ENCODE measurements at places on chromosomes 5 and 9.

DNA sequence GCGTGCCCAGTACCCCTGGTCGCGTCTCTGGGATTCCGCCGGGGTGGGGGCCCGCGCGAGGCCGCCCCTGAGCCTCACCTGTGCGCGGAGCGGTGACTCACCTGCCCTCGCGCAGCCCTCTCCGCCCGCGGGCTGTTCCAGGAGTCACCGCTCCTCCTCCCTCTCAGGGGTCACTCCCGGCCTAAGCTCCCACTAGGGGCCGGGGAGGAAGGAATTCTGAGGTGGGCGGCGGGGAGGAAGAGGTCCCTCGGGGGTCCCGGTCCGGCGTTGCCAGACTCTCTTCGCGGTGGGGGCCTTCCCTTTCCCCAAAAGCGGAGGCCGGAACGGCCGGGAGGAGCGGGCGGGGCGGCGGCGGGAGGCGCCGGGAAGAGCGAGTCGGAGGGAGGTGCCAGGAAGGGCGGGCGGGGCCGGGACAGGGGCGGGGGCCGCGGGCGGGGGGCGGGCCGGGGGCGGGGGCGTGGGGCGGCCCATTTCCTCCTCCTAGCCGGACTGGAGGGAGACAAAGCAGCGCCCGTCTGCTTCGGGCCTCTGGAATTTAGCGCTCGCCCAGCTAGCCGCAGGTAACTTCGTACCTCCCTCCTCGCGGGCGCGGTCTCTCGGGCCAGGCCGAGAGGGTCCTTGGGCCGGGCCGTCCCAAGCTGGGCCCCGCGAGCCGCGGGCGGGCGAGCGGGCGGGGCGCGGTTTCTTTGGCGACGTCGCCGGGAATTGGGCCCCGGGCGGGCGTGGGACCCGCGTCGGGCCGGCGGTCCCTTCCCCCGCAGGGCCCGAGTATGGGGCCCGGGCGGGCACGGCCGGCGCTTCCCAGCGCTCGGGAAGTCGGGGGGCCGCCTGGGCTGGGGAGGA, at the start of gene CTNNA1:
Gene CTNNA1 (plus strand): TSS at position 475 of the 843 bp plus-strand sequence. CDS start 28,500 bp downstream, outside the sequence.
- peak; percentile 67 for DNase-seq

GRCh38 chr9:87193925-87194868, 246.9 kb upstream of the GAS1 start:
- DNase-seq, result no peak

DNA sequence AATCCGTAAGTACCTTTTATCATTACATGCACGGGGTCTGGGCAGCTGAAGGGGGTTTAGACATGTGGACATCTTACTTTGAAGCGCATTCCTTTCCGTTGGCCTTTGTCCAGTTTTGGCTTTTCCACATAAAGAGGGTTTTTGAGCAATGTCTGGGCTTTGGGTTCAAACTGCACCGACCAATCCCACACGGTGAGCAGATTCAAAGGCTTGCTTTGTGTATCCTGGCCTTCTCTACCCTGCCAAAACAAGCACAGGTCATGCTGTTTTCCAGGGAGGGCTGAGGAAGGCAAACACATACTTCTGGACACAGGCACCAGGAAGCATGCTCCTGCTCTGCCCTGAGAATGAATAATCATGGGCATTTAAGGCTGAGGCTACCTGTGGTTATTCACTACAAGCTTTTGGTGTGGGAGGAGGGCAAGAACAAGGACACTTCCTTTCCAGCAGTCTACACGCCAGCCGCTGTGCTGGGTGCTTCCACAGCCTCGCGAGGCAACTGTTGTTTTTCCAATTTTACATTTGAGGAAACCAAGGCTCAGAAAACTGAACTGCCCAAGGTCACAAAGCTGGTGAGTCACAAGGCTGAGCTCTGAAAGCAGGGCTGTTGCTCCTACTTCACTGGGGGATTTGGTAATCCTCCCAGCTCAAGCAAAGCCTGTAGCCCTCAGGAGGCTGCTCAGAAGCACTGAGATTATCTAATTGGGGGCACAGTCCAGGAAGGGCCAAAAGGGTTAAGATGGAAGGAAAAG, 59.8 kb upstream of the GOLPH3 start:
- DNase-seq, result peak; percentile 64

GRCh38 chr5:149217096-149217802, 54.4 kb upstream of the AFAP1L1 start:
- peak; percentile 51 for DNase-seq

GRCh38 chr9:131594906-131595665, 49.8 kb downstream of the PRRT1B start:
- DNase-seq, result no peak

GRCh38 chr5:122101636-122102285, 23.7 kb upstream of the LOX start:
- DNase-seq, result peak; percentile 39

DNA sequence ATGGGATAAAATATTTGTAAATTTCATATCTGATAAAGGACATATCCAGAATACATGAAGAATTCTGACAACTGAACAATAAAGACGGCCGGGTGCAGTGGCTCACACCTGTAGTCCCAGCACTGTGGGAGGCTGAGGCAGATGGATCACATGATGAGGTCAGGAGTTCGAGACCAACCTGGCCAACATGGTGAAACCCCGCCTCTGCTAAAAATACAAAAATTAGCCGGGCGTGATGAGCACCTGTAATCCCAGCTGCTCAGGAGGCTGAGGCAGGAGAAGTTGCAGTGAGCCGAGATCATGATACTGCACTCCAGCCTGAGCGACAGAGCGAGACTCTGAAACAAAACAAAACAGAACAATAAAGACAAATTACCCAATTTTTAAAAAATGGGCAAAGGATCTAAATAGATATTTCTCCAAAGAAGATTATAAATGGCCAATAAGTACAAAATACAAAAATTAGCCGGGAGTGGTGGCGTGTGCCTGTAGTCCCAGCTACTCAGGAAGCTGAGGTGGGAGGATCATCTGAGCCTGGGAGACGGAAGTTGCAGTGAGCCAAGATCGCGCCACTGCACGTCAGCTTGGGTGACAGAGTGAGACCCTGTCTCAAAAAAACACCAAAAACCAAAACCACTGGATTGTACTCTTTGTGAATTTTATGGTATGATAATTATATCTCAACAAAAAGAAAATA, 9.6 kb upstream of the NSD1 start:
- no peak for DNase-seq

- DNase-seq, result no peak
Measured at GRCh38 chr5:164351245-164351834, 845.9 kb downstream of the MAT2B start.

- no peak for DNase-seq
Measured at GRCh38 chr9:132646726-132647125, 23.1 kb downstream of the DDX31 start.

DNA sequence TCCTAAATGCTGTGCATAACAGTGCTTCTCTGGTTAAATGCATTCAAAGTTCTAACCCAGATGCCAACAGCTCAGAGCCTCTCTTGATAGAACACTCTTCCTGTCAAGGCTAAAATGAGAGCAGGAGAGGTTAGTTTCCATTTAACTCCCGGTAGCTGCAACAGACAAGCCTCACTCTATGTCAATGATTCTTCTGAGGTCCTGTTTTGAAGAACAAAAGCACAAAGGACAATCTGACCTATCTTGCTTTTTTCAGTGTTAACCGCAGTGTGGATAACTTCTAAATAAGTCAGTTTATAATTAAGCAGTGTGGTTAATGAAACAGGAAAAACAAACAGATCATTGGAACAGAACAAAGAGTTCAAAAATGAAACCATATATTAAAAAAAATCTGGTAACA, 80.7 kb downstream of the ANKRD55 start:
- DNase-seq, result no peak

- no peak for DNase-seq
Measured at GRCh38 chr9:69637817-69638200, 34.4 kb downstream of the APBA1 start.

GRCh38 chr5:28344836-28345433, 1306.5 kb upstream of the CDH9 start:
- no peak for DNase-seq

- no peak for DNase-seq
Measured at GRCh38 chr9:3235497-3235896, 290.3 kb downstream of the RFX3 start.

DNA sequence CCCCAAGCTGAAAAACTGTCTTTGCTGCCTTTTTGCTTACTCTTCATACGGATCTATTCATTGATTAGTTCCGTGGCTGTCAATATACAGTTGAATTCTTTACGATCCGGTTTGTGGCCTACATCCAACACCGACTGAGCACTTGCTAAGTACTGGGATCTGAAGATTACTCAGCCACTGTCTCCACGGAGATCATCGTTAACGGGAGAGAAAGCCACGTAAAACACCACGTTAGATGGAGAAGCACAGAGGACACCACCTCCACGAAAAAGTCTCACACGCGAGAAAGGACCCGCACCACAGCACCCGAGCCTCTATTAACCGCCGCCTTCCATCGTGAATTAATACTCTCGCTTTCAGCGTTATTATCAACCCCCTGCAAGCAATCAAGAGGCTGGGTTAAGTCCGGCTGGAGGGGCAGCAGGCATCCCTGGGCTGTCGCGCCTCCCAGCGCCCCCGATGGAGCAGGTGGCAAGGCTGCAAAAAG, 650 bp downstream of the ELP1 start:
- peak; percentile 20 for DNase-seq

- no peak for DNase-seq
Measured at GRCh38 chr5:39979-40583, 51.9 kb upstream of the PLEKHG4B start.

DNA sequence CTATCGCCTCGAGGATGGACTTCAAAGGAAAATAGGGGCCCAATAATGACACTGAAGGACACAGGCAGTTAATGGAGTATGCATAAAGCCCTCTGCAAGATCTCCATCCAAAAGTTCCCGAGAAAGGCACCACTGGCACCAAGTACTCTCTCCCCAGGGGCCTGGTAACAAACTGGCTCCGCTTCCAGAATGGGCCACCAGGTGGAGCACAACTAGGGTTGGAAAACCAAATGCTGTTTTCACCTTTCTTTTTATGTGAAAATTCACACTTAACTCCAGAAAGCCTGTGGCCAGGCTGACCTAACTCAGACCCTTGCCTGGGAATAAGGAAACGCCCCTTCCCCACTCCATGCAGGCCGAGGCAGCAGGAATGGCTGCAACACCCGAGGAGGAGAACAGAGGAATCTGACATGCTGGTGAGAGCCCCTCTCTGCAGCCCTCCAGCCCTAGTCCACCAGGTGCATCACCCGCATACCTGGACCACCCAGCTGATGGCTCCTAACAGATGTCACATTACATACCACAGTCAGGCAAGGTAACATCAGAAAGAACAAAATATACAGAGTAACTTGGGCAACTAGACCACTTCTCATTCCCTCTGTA, 42.8 kb downstream of the CAMSAP1 start:
- DNase-seq, result peak; percentile 63

GRCh38 chr5:59674763-59675162, 218.8 kb downstream of the PDE4D start:
- no peak for DNase-seq

GRCh38 chr9:135821733-135822373, 85.5 kb downstream of the CAMSAP1 start:
- DNase-seq, result no peak

DNA sequence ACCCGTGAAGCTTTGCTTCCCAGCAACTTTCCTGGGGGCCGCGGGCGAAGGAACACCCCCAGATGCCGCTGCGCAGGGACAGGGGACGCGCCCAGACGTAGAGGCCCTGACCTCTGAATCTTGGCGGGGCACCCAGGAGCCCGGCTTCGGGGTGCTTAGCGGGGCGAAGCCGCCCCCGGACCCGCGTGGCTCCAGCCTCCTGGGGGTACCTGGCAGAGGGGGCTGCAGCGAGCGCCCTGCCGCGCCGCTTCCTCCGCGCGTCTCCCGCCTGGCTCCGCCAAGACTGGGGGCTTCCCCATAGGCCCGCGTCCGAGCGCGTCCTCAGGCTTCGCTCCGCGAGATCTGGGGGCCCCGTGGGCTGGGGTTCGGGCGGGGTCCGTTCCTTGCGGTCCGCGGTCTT, 23.0 kb upstream of the ZNF782 start:
- DNase-seq, result no peak

DNA sequence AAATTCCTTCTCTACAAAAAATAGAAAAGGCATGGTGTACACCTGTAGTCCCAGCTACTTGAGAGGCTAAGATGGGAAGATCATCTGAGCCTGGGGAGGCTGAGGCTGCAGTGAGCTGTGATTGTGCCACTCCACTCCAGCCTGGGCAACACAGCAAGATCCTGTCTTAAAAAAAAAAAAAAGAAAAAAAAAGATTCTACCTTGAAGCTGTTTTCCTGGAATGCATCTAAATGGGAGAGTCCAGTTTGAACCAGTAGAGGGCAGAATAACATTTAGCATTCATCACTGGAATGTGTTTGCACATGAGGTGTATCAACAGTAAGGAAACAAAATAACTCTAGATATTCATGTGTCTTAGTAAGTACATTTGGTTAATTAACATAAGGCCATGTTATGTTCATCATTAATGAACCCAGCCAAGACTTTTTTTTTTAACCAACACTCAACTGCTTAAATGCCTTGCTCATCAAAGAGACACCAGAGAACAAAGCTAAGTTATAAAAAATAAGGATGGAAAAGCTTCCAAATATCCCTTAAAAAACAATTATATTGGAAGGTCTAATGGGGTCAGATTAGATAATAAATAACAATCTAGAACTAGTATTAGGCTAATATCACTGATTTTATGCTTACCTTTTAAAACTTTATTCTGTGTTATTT, 16.1 kb downstream of the IFNE start:
- DNase-seq, result peak; percentile 46
